ENCODE measurements at places on chromosomes 12 and 14.

DNA sequence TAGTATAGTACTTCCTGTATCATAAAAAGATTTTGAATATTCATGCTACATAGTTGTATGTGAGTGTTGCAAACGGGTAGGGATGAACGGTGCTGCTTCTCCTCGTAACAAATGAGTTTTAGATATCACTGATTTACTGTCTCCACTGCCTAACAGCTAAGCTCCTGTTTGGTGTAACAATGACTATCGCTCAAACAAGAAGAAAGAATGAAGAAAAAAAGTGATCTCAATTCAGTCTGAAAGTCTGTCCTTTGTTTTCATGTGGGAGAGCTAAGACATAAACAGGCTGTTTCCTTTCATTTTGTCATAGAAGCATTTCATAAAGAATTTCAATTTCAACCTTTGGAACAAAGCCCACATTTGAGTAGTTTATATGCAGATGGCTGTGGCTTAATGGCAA, 26.1 kb upstream of the RTRAF start:
- DNase-seq: no peak

DNA sequence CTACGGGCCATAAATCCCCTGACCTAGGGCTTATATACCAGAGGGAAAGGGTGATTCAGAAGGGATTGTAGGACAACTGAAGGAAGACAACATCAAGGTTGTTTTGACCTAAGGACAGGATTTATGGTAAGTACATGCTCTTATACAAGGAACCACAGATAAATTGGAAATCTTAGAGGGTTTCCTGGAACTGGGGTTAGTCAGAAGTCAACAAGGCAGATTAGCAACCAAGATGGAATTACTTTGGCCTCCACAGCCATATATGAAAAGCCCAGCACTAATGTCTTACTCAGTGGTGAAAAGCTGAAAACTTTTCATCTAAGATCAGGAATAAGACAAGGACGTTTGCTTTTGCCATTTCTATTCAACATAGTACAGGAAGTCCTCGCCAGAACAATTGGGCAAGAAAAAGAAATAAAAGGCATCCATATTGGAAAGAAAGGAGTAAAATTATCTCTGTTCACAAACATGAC, 5.4 kb downstream of the TMBIM4 start:
- no peak for DNase-seq

GRCh38 chr14:65906344-65906743, 493.8 kb downstream of the FUT8 start:
- DNase-seq: no peak

DNA sequence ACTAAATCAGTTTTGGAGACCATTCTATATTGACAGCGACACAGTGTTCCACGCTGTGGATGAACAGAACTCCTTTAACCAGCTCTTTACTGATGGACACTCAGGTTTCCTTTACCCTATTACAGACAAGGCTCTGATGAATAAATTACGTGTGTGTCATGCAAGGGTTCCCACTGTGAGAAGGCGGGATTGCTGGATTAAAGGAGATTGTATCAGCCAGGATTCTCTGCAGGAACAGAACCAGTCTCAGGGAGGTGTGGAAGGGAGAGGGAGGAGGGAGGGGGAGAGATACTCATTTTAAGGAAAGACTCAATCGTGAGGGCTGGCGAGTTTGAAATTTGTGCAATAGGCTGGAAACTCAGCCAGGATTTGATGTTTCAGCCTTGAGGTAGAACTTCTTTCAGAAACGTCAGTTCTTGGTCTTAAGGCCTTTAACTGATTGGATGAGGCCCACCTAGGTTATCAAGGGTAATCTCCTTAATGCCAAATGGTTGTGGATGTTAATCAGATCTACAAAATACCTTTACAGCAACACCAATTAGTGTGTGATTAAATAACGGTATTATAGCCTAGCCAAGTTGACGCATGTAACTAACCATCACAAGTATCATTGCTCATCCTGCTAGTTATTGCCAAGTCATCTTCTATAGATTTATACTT, 104.0 kb downstream of the GCH1 start:
- no peak for DNase-seq

- DNase-seq: no peak
These were observed 85.3 kb downstream of the SCARB1 start for GRCh38 chr12:124778411-124778810.

GRCh38 chr12:104750061-104750460, 208.0 kb downstream of the SLC41A2 start:
- DNase-seq: peak; percentile 93

- no peak for DNase-seq
These were observed 291.3 kb downstream of the SLC16A7 start for GRCh38 chr12:59887178-59887577.

- DNase-seq: no peak
These were observed 107.9 kb downstream of the PTPRQ start for GRCh38 chr12:80551897-80552296.

DNA sequence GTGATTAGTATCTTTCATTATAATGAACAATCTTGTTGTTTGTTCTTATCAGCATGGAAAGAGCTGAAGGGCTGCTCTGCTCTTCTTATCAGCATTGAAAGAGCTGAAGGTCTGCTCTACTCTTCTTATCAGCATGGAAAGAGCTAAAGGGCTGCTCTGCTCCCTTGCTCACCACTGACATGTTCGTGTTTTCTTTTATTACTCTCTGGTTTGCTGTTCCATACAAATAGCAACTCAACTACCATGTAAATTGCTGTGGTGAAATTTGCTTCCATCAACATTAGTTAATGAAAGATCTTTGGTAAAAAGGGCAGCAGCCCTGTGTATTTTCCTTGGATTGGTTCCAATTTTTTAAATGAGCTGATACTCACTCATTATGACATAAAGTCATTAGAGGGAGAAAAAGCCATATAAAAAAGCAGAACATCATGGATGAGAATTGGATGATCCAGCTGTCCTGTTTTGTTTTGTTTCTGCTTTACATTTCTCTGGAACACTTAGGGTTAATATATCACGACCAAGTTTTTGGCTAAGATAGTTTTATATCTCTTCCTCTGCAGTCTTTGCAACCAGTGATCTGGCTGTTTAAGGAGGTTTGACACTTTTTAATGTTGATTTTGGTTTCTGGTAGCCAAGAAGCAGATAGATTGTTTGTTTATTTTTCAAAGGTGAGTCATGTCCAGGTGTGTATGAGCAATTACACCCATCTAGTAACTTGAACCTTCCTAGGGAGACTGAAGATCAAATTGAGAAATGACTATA, 356.6 kb downstream of the CEP128 start:
- no peak for DNase-seq

GRCh38 chr12:104048811-104049210, 1.2 kb downstream of the GLT8D2 start:
- DNase-seq: no peak

DNA sequence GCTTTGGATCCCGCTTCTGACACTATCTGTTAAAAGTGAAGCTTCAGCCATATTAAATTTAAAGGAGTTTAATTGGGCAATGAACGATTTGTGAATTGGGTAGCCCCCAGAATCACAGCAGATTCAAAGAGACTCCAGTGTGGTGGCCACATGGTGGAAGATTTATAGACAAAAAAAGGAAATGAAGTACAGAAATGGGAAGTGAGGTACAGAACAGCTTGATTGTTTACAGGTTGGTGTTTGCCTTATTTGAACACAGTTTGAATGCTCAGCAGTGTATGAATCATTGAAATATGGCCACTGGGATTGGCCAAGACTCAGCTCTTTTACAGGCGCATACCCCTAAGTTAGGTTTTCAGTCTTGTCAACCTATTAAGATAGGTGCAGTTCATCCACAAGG, 21.9 kb downstream of the CCDC91 start:
- DNase-seq: no peak
